ENCODE measurements at places on chromosomes 7 and 10. TPM values are rescaled to one million over a fixed set of nuclear protein-coding genes. Genes with fewer than 3 reads are reported as not detected.

DNA sequence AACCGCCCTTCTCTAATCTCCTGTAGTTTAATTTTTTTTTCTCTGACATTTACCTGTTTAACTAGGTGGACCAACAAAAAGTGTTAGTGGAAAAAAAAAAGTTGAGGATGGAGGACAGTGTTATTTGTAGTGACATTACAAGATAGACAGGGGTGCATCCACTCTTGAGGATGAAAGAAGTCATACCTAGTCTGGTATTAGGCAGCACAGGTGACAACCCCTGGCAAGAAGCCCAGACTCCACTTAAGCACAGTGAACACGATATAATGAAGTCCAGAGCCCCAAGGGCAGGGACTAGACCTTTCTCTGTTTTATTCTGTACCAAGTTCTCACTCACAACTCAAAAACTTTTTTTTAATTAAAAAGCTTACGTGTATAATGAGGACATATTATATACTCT lies 268.4 kb downstream of the GPR37 start:
- DNase-seq, result no peak

DNA sequence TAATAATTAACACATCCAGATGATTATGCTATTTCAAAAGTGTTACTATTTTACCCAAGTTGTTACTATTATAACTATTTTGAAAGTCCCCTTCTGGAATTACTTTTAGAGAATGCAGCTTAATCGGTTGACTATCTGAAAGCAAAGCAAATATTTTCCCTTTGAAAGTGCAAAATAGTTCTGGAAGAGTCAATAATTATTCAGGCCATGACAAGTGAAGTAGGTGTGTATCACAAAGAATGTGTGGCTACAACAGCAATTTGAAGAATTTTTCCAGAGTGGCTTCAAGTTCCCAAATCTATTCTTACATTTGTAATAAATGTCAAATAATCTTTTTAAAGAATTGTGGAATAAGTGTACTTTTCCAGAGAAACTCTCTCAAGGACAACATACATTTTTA lies 42.8 kb downstream of the RNLS start:
- no peak for DNase-seq

- DNase-seq, result no peak
These were observed 129.1 kb upstream of the ANKRD1 start for GRCh38 chr10:91049988-91050360.

- peak; percentile 51 for DNase-seq
These were observed 48.9 kb downstream of the ZNF503 start for GRCh38 chr10:75352650-75353049.

GRCh38 chr7:123823898-123824753 lies 20.8 kb upstream of the HYAL4 start:
- no peak for DNase-seq

DNA sequence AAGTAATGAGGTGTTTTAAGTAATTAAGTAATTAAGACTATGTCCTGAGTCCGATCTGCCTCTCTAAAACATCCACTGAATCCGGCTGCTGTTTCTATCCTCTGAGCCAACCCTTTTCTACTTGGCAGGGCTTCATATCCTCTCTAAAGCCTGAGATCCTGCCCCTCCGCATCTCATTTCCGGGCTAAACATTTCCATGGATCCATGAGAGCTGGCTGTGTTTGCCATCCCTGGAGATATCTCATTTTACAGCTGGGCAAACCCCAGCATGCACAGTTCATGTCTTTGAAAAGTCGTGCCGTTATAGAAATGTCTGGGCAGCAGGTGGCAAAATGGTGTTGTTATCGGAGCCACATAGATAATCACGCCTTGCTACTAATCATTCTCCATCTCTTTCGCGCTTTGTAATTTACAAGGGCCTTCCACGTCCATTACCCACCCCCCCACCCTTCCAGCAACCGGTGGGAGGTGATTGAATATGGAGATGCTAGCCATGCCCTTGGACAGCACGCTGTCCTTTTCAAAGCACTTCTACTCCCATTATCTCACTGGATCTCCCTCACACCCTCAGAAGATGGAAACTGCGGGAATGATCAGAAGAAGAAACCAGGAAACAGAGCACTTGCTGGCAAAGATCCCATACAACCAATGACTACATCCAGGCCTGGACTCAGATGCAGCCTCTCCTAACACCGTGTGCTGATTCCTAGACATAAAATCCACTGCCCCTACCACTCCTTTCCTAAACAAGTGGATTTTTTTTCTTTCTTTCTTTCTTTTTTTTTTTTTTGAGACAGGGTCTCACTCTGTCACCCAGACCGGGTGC lies 1189.2 kb downstream of the TYW1 start:
- DNase-seq, result no peak

DNA sequence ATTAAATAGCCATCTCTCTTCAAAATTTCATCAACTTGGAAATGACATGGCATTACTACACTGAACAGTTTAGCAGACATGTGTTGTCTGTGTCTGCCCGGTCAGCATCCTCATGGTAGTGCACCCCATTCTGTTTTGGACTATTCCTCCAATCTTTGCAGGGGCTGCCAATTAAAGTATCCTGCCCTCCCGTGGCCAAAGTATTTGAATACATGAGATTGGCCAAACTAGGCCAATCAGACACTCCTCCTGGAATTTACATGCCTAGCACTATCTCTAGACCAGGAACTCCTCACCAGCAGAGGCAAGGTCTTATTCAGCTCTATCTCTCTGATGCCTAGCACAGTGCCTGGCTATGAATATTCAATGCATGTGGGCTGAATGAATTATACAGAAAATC lies 4.4 kb downstream of the SHTN1 start:
- no peak for DNase-seq

DNA sequence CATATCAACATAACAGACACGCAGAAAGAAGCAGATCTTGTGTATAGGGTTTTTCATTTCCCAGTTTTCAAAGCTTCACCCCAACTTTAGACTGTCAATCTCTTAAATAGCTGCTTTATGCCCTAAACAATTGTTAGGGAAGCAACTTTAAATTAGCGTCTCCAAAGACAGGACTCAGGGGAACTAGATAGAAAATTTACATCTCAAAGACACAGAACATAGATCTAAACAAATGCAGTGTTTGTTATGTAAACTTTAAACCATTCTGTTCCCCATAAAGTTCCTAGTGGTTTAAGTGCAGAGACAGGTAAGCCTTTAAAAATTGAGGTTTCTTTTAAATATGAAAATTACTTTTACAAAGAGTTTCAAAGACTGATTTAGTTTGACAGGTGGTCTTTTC lies 379.2 kb upstream of the GHITM start:
- no peak for DNase-seq

DNA sequence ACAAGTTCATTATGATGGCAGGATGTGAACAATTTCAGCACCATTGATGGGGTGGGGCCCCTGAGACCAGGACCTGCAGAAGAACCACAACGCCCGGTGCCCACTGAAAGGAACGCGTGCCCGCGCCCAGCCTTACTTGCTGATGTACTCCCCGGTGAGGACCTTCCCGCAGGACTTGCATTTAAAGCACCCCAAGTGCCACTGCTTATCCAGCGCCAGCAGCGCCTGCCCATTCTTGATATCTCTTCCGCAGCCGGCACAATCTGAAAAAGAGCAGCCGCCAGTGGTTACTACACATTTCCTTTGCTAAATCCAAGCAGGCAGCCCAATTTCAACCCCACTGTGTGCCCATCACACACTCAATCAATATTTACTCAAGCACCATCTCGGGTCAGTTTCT lies 110.6 kb downstream of the ABLIM1 start:
- DNase-seq, result no peak

GRCh38 chr7:96479015-96479645 lies 157.2 kb upstream of the SLC25A13 start:
- DNase-seq, result no peak

GRCh38 chr10:3554121-3554522 lies 230.9 kb downstream of the KLF6 start:
- no peak for DNase-seq

- peak; percentile 74 for DNase-seq
These were observed 10.5 kb downstream of the TMEM273 start for GRCh38 chr10:49177391-49178355.

- DNase-seq, result no peak
These were observed 95.9 kb downstream of the POLL start for GRCh38 chr10:101492205-101492604.

DNA sequence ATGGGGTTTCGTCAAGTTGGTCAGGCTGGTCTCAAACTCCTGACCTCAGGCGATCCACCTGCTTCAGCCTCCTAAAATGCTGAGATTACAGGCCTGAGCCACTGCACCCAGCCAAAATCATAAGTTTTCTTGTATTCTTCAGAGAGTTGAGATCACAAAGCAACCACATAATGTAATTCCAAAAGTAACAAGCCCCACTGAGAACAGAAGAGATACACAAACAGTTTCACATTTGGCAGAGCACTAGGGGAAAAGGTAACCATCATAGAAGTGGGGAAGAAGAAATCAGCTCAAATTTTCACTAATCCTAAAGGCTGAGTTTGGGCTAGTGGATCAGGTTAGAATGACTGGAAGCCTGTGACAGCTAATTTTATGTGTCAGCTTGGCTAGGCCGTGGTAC lies 5.4 kb upstream of the CEP41 start:
- DNase-seq, result no peak

- DNase-seq, result peak; percentile 65
These were observed 1.0 kb downstream of the PFKP start for GRCh38 chr10:3068201-3068967.

- DNase-seq, result peak; percentile 95
These were observed 187.6 kb upstream of the NEBL start for GRCh38 chr10:21084700-21085099.

GRCh38 chr7:111516612-111517011 lies 45.7 kb downstream of the IMMP2L start:
- no peak for DNase-seq

DNA sequence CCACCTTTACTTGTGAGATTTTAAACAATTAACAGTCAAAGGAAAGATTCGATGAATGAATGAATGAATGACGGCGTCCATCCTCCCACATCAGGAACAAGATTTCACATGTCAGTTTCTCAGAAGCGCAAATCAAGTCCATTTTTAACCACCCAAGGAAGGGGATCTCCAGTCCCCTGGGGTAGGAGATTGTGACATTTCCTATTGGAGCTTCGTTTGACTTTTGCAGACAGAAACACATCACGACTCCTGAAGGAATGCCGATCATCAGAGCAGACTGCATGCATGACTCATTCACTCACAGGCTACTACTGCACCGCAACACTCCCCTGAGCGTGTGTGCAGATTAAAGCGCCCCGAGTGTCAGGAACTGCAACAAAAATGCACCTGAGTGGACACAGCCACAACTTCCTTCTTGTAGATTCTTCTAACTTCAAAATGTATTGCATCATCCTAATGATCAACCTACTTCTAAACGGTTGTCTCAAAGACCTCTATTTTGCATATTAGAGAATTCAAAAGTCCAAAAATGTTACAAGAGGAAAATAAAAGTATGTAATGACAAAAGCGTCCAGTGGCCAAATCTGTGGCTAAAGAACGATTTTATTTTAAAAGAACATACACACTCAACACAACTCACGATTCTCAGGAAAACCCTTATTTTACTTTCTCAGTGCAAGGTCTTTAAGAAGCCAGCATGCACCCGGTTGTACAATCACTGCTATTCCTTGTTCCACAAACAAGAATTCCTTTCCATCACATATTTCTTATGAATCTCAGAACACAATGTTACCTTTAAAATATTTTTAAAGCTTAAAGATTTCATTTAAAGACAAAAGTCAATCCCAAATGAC lies 172.6 kb downstream of the FAM107B start:
- peak; percentile 79 for DNase-seq

- no peak for DNase-seq
These were observed 648.1 kb downstream of the ANKRD7 start for GRCh38 chr7:118872568-118872967.

DNA sequence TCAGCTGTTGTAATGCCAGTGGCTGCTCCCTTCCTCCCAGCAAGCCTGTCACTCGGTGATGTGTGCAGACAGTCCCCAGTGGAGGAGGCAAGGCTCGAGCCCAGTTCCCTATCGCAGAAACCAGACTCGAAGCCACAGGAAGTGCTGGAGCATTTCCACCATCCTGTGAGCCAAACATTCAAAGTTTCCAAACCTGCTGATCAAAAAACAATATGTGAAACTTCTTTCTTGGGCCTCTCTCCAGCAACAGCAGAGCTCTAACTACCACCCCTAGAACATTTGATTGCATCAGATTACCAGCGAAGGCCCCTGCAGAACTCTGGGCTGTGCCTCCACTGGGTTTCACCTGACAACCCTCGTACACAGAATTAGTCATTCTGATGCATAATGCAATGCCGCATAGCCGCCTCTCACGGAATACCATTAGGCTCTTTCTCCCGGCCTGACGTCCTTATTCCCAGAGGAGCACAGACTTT lies 94.0 kb downstream of the ELMO1 start:
- no peak for DNase-seq

GRCh38 chr10:119373294-119374102 lies 166.1 kb downstream of the GRK5 start:
- no peak for DNase-seq

GRCh38 chr10:92291616-92291865 lies 574 bp downstream of the MARCHF5 start:
- DNase-seq, result no peak

DNA sequence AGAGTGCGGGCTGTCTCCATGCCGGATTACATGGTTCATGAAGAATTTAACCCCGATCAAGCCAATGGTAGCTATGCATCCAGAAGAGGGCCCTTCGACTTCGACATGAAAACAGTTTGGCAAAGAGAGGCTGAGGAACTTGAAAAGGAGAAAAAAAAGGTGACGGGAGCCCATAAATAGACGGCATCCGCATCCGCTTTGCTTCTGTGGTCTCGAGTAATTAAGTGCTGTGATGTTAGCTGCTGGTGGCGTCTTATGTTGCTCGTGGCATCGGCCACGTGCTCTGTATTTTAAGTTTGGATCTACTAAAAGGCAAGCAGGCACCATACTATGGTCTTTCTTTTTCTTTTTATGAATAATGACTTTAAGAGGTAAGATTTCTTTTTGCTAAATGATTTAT lies 11.1 kb downstream of the C7orf57 start:
- no peak for DNase-seq

GRCh38 chr10:14609178-14609577 lies 165.5 kb downstream of the FAM107B start:
- no peak for DNase-seq

- DNase-seq, result no peak
These were observed 317.5 kb downstream of the ANKRD30A start for GRCh38 chr10:37442882-37443281.

DNA sequence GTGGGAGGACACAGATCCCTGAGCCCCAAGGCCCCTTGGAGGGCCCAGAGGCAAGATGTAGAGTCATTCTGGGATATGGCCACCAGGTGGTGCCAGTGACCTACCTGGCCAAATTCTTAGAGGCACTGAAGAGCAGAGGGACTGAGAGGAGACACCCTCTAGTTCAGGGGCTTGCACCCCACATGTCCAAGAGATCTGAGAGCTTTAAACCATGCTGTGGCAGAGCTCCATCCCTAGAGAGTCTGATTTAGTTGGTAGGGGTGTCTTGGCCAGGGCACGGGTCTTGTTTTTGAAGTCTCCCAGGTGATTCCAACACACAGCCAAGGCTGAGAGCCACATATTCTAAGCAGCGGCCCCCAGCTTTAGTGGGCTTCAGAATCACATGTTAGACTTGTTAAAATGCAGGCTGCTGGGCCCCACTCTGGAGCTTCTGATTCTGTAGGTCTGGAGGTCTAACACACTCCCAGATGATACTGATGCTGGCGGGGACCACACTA lies 52.5 kb downstream of the PRF1 start:
- peak; percentile 48 for DNase-seq

TACC2 gene
- 21.8 TPM for total RNA-seq

PCGF5 gene
- total RNA-seq, result 36.7 TPM

PROSER2 gene
- 84.9 TPM for total RNA-seq

FKBP6 gene
- not detected for total RNA-seq

KNDC1 gene
- 1.1 TPM for total RNA-seq
